MG63 (cell line): ENCODE measurements at places on chromosomes 12 and 14. TPM values are rescaled to one million over a fixed set of nuclear protein-coding genes. Genes with fewer than 3 reads are reported as not detected.

Gene FGF23
- total RNA-seq: not detected in 2 replicates

GRCh38 chr14:81343701-81344100, 56.4 kb downstream of the STON2 start:
- no peak for DNase-seq

- DNase-seq: no peak
Measured at GRCh38 chr12:123608182-123608581, 6.3 kb downstream of the DDX55 start.

DNA sequence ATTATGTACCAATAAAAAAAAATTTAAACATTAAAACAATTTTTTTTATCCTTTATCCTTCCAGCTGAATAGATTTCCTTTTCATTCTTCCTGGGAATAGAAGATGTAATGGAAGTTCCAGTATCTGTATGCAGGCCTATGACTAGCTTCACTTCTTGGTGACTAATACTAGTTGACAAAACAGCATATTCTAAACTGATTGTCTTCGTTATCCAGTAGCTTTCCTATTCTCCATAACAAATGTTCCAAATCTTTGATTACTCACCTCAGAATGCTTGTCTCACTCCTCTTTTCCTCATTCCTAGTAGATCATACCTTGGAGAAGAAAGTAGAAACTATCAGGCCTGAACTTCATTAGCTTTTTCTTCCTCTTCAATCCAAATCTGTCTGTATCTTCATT, 70.7 kb downstream of the PLEKHA5 start:
- no peak for DNase-seq

GRCh38 chr12:3136641-3137267, 59.6 kb downstream of the TSPAN9 start:
- DNase-seq: no peak

GRCh38 chr14:94598816-94599655, 13.2 kb upstream of the SERPINA3 start:
- DNase-seq: peak; percentile 85

GRCh38 chr14:83975841-83976770, 1553.8 kb upstream of the FLRT2 start:
- DNase-seq: no peak

DNA sequence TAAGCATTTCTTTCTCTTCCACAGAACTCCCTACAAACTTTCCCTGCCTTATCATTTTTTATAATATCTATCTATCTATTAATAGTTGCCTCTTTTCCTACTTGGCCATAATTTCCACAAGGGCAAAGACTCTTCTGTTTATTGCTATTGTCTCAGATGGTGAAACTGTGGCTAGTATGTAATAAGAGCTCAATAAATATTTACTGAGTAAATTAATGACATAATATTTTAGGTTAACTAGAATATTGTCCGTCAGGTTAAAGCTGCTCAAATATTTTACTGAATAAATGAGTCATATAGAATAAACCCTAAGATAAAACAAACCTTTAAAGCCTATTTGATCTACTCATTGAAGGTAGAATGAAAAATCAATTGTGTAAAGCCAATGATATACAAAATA, 240.5 kb downstream of the PPFIA2 start:
- no peak for DNase-seq
